ENCODE measurements at places on chromosomes 11 and 22.

GRCh38 chr11:116792144-116792868, 627 bp upstream of the APOA5 start:
- no peak for DNase-seq

- DNase-seq = no peak
Observed at GRCh38 chr11:103798446-103798845, 238.0 kb upstream of the DDI1 start.

DNA sequence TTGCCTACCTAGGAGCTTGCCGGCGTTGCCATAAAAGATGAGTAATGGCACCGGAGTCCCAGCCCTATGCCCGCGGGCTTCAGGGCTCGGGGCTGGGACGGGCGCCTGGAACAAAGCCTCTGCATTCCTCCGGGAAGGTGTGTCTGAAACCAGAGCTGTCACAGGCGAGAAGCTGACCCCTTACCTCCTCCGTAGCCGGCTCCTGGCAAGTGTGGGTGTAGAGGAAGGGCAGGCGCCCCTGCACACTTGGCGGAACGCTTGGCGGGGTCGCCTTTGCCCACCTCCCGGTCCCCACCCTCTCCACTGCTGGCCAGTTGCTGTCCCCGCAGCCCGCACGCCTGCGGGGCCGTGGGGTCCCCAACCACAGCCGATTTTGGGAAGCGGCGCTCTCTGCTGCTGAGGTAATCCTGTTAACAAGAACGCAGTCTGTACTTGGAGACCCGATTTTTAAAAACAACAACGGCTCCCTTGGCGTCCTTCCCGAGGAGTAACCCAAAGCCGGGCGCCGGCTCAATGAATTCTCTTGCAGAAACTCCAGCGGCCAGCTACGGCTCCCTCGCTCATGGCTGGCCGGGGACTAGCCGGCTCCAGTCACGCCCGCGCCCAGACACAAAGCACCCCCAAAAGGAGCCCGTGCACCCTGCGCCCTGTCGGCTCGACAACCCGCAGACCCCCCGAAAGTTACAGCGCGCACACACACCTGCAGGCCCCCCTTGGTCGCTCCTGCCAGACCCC, 89.2 kb downstream of the PLEKHA7 start:
- no peak for DNase-seq

DNA sequence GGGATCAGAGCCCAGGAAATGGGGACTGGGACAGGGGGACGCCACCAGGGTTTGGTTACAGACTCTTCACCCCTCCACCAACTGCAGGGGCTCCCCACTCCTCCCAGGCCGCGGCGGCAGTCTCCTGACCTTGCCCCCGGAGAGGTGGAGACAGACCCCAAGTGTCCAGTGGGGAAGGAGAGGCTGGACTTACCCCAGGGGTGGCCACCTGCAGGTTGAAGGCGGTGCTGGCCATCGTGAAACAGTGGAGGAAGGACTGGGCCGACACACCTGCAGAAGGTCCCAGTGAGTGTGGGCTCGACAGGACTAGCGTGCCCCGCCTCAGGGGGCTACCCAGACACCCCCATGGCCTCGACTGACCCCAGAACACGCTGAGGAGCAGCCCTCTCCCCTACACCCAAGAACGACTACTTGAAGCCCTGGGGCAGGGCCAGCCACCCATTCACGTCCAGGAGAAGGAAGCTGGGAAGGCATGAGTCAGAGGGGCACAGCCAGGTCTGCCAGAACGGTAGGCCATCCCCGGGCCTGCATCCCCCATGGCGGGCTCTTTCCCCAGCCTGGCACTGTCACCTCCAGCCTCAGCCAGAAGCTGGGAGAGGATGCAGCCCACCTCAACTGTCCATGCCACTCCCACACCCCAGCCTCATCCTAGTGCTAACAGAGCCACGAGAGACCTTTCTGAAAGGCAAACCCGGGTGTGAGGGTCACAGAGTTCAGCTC, 2.3 kb downstream of the GATD1 start:
- no peak for DNase-seq

- no peak for DNase-seq
Observed at GRCh38 chr11:122645847-122646246, 9.7 kb upstream of the UBASH3B start.

- DNase-seq = no peak
Observed at GRCh38 chr11:119206511-119207414, 624 bp downstream of the CBL start.

- DNase-seq = no peak
Observed at GRCh38 chr11:57560146-57560545, 7.3 kb downstream of the UBE2L6 start.

- no peak for DNase-seq
Observed at GRCh38 chr22:47210686-47211085, 448.2 kb downstream of the TBC1D22A start.

- no peak for DNase-seq
Observed at GRCh38 chr11:130092661-130093060, 23.0 kb downstream of the APLP2 start.

DNA sequence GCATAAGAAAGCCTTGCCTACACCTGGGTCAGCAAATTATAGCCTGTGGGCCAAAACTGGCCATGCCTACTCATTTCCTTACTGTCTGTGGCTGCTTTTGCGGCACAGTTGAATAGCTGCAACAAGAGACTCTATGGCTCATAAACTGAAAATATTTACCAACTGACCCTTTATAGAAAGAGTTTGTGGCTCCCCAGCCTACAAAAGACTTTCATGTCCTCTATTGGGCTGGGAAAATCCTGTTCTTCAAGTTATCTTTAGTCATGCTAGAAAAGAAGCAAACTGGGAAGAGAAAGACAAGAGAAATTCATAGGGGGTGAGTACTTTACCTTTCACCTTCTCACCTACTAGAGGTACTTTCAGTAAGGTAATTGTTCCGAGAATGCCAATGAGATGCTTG, 175.1 kb downstream of the SWAP70 start:
- DNase-seq = no peak

GRCh38 chr11:112037527-112037926, 12.3 kb downstream of the DLAT start:
- no peak for DNase-seq
